Fibroblast of the conjunctiva (primary cell): ENCODE measurements at places on chromosomes 1 and 21.

DNA sequence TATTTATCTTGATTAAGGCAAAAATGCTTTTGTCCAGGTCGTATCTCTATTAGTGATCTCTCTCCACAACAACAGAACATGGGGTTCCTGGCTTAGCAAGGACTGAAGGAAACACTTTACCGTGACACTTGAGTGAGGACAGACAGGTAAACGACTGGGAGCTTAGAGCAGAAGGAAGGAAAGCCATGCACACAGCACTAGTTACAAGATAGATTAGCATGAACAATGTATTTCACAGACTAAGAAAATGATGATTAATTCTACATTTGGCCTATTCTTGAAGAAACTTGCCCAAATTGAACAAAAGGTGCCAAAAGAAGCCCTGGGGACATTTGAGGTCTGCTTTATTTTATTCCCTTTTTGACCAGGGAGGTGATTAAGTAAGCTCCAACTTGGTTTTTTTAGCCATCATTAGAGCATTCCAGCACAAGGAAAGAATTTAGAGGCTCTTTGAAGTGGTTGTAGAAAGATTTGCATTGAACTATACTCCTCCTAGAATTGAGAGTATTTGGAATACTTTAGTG lies 248.5 kb downstream of the USP25 start:
- no peak for DNase-seq

DNA sequence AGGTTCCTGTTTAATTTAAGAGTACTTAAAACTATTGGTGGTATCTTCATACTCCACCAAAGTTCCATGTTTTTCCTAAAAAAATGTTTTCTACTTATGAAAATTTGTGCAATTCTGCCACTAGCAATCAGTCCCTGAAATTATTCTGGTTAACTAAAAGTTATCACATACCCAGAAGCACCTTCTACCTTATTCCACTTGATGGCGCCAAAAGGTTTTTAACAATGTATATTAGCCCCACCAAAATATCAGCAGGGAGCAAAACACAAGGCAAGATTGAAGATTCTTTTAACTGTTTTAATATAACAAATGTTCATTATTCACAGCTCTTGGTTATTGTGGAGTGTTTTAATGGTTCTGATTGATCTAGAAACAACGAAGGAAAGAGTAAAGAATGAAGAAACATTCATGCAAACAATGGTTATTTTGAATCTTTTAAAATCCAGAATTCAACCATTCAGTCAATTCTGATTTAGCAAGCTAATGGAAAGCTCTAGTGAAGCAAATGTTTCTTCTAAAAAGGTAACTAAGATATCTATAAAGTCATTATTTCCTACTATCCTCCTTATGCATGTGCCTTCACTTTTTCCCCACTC lies 67.2 kb downstream of the TTLL7 start:
- peak; percentile 21 for DNase-seq

GRCh38 chr1:31802190-31803150 lies 13.4 kb downstream of the SPOCD1 start:
- DNase-seq = no peak

GRCh38 chr21:36727866-36728265 lies 29.0 kb downstream of the SIM2 start:
- DNase-seq = no peak

DNA sequence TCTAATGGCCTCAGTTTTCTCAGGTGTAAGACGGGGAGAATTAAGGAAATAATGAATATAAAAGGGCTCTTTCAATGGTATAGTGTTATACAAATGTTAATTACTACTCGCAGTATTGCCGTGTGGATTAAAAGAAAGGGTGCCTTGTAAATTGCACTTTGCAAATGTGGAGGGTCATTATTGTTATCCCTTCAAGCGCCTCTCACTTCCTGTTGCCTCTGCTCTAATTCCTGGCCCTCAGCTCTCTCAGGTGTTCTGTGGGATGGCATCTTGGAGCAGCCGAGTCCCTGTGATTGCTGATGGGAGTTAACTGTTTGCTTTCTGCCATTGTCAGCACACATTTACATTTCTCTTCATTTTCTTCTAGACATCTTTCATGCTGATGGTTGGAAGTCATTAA lies 7.1 kb upstream of the S100A11 start:
- DNase-seq = no peak

- no peak for DNase-seq
Observed at GRCh38 chr1:67888216-67889106, 55.2 kb upstream of the GNG12 start.

DNA sequence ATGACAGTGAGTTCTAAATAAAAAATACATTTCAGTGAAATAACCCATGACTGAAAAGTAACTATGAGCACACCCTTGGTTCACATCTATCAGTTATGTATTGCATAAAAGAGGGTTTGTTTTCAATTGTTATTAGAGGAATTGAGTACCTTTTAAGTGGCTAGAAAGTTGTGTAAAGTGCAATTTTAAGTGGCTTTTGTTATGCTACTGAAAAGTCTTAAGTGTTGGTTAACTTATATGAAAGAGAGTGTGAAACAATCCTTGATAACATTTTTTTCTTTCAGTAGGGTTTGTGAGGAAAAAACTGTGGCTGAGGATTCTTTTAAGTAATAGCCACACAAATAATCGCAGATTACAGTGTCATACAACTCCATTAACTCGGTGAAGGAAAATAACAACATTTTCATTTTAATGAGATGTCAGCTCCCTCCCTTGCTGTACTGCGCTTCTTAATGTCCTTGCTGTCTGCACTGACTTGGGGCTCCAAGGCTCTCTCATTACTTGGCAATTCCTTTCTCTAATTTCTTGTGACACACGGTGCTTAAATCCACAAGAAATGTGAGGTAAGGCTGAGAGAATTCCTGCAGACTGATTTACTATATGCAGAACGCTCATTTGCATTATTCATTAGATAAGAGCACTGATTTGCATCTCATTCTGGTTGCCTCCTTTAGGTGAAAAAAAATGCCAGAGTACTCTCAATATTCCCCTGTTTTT lies 40.6 kb downstream of the NTNG1 start:
- DNase-seq = no peak

- peak; percentile 33 for DNase-seq
Observed at GRCh38 chr1:54275349-54275748, 75.4 kb downstream of the MRPL37 start.

DNA sequence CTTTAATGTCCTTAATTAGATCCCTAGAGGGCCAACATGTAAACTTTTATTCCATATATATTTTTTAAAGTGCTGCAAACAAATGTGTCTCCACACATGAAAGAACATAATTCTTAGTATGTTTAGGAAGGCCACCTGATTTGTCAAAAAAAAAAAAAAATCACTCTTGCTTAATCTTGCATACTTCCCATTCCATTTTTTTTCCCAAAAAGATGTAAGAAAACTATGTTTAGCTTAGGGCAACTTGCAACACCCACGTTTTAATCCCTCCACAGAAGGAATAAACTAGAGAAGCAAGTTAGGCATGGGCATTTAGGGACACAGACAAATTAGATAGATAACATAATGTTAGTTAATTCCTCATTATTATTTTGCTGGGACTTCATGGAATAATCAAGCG lies 5.6 kb downstream of the YOD1 start:
- DNase-seq = no peak

- DNase-seq = no peak
Observed at GRCh38 chr1:180431683-180432082, 70.7 kb downstream of the ACBD6 start.

GRCh38 chr1:199176713-199177112 lies 537.9 kb downstream of the PTPRC start:
- no peak for DNase-seq

GRCh38 chr1:212217633-212218032 lies 67.6 kb upstream of the PPP2R5A start:
- no peak for DNase-seq
